ENCODE measurements at places on chromosomes 7 and 10. TPM values are rescaled to one million over a fixed set of nuclear protein-coding genes. Genes with fewer than 3 reads are reported as not detected.

DNA sequence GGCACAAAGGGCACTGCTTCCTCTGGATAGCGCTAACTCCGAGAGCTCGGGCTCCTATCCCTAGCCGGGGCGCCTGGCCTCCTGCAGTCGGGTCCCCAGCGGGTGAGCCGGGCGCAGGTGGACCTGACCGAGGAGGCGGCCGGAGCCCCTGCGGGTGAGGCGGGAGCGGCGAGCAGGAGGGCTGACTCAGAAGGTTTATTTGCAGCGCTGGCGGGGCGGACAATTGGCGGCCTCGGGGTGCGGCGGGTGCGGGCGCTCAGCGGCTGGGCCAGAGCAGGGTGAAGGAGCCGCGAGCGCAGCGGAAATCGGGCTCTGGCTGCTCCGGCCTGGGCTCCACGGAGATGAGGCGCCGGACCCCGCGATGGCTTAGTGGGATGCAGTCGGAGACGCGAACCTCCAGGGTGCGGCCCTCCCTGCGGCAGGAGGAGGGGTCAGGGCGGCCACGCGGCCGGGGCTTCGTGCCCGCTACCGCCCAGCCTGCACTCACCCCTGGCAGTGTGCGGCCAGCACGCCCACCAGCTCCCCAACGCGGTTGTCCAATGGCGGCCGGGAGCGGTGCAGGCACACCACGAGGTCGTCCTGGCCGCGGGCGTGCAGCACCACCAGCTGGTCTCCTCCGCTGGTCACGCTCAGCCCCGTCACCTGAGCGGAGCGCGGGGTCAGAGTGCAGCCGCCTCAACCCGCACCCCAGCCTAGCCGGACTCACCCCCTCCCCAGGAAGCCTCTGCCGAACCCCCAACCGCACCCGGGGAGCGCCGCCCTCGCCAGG is 16.1 kb downstream of the MYO1G start:
- DNase-seq: no peak
- H3K27ac ChIP-seq: no peak overlapping the region
- H3K27me3 ChIP-seq: no peaks in the 10 kb centered on the region
- H3K4me1 ChIP-seq: peaks cover 3% of the 10 kb centered on the region
- no peaks in the 10 kb centered on the region for H3K36me3 ChIP-seq

LRRC4 gene
- not detected for total RNA-seq

DNA sequence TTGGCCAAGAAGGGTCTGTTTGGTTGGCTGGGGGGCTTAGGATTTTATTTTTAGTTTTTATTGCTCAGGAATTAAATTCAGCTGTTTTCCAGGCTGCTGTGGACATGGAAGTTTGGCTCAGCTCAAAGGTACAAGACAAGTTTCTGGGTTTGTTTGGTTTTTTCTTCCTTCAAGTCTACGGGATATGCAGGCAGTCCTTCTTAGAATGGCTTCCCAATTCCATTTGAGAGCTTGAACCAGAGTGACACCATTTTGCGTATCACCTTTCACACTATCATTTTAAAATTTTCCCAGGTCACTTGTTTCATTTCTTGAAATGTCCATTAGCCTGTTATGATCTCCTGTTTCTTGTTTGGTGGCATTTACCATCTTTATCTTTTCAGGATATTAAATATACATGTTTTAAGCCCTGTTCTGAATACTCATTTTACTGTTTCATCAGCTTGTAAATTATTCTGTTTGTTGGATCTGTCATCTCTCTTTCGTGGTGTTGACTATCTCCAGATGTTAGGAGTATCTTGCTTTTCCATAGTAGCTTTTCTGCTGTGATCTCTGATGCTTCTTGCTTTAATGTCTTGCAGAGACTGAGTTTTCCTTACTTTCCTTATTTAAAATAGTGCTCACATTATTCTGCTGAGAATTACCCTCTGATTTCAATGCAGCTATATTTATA is 9.4 kb upstream of the TMEM168 start:
- H3K27me3 ChIP-seq: no peaks in the 10 kb centered on the region
- H3K27ac ChIP-seq: no peak overlapping the region
- no peaks in the 10 kb centered on the region for H3K4me1 ChIP-seq

GRCh38 chr7:140261522-140261921 is 84.7 kb upstream of the KDM7A start:
- no peak overlapping the region for H3K4me3 ChIP-seq
- no peaks in the 10 kb centered on the region for H3K27me3 ChIP-seq
- DNase-seq: no peak
- H3K27ac ChIP-seq: no peak overlapping the region

DNA sequence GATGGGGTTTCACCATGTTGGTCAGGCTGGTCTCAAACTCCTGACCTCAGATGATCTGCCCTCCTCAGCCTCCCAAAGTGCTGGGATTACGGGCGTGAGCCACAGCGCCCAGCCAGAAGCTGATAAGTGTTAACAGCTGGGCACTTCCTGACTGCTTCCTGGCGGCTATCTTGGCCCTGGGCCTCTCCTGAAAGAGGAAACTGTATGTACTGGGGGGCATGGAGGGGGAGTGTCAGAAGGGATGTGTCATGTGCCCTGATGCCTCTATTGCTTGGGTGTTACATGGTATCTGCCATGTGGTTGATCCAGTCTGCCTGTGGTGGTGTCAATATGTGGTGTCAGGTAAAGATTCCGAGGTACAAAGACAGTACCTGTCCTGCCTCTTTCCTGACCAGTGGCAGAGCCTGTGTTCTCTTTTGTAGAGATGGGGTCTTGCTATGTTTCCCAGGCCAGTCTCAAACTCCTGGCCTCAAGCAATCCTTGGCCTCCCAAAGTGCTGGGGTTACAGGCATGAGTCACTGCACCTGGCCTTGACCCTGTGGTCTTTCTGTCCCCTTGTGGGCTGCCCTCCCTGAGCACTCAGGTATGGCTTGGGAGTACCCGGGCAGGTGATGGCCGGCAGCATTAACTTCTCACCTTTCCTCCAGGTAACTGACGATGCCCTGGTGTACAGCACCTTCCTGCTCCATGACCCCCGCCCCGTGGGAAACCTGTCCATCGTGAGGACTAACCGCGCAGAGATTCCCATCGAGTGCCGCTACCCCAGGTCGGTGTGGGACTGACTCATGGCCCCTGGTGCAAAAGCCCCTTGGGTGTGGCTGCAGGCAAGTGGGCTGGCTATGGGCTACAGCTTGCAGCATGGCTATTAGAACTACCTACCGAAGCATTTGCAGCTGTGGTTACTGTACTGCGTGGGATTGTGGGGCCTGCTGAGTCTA is 4.4 kb downstream of the ZP3 start:
- no peak overlapping the region for H3K27ac ChIP-seq
- DNase-seq: no peak
- H3K4me3 ChIP-seq: no peak overlapping the region
- H3K4me1 ChIP-seq: no peaks in the 10 kb centered on the region
- H3K36me3 ChIP-seq: no peaks in the 10 kb centered on the region
- no peaks in the 10 kb centered on the region for H3K27me3 ChIP-seq

CALML3 gene
- total RNA-seq: not detected

DNA sequence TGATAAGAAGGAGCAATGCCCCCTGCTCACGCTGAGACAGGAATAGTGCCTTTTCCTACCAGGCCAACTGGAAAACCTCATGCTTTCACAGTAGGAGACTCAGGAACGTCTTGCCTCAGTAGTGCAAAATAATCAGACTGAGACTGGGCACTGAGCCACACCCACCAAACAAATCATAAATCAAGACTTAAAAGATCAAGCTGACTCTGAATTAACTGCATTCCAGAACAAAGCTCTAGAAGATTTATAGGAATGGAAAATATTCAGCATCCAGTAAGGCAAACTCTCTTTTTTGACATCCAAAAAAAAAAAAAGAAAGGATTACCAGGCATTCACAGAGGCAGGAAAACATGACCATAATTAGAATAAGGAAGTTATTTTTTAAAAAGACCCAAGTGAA is 30.5 kb upstream of the SLC18A3 start:
- no peak overlapping the region for H3K27ac ChIP-seq
- H3K27me3 ChIP-seq: peaks cover 4% of the 10 kb centered on the region
- H3K36me3 ChIP-seq: no peaks in the 10 kb centered on the region
- H3K4me3 ChIP-seq: no peak overlapping the region
- DNase-seq: no peak

GRCh38 chr7:133255486-133255885 is 2.6 kb downstream of the EXOC4 start:
- H3K4me1 ChIP-seq: peaks cover 9% of the 10 kb centered on the region
- DNase-seq: no peak
- no peak overlapping the region for H3K4me3 ChIP-seq
- no peak overlapping the region for H3K27ac ChIP-seq
- no peaks in the 10 kb centered on the region for H3K27me3 ChIP-seq

- no peak overlapping the region for H3K4me3 ChIP-seq
- no peaks in the 10 kb centered on the region for H3K27me3 ChIP-seq
- H3K27ac ChIP-seq: no peak overlapping the region
- H3K36me3 ChIP-seq: no peaks in the 10 kb centered on the region
- no peaks in the 10 kb centered on the region for H3K4me1 ChIP-seq
These were observed 17.0 kb upstream of the SH3PXD2A start for GRCh38 chr10:103872137-103872931.

Data from Panc1 (cell line).